GM20000 (cell line): ENCODE measurements at places on chromosomes 3 and 15.

- DNase-seq: no peak
These were observed 2.8 kb downstream of the GOLGA8A start for GRCh38 chr15:34434627-34435305.

DNA sequence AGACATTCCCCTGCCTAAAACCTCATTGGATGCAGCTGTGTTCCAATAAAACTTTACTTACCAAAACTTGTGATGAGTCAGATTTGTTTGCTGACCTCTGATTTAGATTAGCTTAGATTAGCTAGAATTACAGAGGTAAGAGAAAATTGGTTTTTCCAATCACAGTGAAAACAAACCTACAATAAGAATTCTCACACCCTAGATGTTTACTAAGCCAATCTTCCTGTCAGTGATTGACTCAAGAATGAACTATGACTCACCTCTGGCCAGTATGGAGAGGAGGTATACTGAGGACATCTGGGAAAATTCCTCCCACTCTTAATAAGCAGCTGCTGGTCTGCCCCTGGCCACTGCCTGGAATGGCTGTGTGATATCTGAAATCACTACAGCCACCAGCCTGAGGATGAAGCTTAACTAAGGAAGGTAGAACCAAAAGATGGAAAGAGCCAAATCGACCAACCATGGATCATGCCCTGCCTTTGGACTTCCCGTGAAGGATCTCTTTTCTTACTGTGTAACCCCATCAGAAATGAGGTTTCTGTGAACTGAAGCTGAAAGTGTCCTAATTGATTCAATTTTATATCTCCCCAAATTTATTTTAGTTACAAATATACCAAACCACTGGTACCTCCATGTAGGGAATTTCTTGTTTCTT lies 19.0 kb upstream of the GHSR start:
- no peak for DNase-seq

- DNase-seq: no peak
These were observed 394.1 kb downstream of the TUSC7 start for GRCh38 chr3:117103675-117104074.

- DNase-seq: no peak
These were observed 206.9 kb downstream of the KLHL25 start for GRCh38 chr15:85587707-85588411.

- DNase-seq: peak; percentile 40
These were observed 36.1 kb downstream of the BNC1 start for GRCh38 chr15:83248151-83249029.

DNA sequence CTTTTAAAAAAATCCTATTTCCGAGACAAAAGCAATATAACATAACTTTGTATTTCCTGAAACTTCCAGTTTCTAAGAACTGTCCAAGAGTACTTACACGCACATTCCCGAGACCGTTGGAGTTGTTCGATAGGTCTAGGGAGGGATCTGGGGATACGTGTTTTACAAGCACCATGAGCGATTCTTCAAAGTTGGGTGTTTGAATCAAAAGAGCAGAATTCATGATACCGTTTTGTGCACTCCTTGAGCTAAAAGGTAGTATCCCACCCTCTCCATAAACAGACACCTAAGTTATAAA lies 700 bp upstream of the EDEM1 start:
- no peak for DNase-seq

- DNase-seq: no peak
These were observed 27.7 kb downstream of the AQR start for GRCh38 chr15:34941831-34942230.

GRCh38 chr3:55180936-55181535 lies 253.2 kb upstream of the LRTM1 start:
- DNase-seq: peak; percentile 39

GRCh38 chr3:69009559-69010410 lies 3.7 kb downstream of the EOGT start:
- DNase-seq: no peak

GRCh38 chr3:126972866-126973265 lies 10.0 kb upstream of the PLXNA1 start:
- DNase-seq: no peak

DNA sequence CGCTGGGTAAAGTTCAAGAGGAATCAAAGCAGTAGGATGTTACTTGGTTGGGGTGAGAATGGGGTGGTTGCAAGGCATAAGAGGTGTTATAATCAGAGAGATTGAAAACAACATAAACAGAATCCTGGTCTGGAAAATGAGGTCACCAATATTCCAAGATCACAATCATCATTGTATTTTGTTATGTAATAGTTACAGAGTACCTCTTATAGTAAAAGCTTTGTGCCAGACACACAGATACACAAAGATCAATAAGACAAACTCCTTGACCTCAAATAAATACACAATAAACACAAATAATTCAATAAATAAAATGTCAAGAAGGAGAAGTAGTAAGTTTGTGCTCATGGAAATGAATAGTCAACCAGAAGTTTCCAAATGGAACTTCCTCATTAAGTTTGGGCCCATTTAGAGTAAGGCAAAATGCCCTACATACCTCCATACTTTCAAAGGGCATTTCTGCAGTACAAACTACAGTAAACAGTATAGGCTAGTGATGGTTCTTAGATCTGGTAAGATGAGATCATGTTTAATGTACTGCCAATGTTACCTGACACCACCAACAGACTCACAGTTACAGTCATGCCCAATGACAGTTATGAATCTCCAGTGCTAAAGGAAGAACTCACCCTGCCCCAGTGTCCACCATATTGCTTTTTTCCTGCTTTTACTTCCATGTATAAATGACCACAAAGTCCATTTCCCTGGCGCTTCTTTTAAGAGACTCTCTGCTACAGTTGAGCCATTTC lies 93.4 kb downstream of the KCNMB2 start:
- no peak for DNase-seq

DNA sequence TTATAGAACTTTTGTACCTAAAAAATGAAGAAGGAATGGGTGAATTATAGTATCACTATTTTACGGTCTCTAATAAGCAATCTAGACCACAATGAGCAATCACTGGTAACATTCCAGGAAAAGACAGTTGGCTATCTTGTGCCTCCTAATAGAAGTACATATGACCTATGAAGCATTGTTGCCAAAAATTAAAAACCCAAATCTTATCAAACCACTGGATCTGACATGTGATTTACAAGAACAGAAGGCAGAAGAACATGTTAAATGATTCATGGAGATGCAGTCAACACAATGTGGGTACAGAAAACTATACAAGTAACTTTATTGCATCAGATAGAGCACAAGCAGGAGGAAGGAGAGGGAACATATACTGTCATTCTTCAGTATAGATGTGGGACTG lies 14.5 kb upstream of the HYKK start:
- no peak for DNase-seq

DNA sequence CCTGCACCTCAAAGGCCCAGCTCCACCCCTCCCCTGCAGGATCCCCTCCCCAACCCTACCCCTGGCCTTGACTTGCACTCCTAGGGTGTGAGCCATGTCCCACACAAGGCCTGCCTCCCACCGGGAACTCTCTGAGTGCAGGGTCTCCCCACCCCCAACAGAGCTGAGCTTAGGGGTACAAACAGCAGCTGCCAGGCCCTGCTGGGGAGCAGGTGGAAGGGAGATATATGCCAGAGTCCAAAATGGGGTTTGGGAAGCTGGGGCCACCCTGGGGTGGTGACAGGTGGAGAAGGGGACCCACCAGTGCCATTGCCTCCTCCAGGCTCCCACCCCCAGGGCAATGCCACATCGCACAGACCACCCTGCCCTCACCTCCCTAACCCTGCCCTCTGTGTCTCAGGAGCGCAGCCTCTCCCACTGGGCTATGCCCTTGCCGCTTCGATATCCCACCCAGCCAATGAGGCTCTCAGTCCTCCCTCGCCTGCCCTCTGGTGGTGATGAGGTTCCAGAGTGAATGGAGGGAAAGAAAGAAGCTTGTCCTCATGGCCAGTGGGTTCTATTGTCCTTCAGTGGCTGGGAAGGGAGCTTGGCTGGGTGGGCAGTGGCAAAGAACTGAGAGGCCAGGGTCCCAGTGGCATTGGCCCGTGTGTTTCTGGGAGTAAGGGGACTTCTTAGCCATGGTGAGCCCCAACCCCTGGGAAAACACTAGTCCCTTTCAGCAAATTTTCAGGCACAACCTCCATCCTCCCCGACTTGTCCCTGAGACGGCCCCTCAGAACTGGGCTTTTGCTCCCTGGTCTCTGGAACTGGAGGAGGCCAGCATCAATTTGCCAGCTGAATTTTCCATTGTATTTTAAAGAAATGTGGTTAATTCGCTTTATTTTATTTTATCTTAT lies 46.8 kb downstream of the CYP11A1 start:
- DNase-seq: peak; percentile 46

DNA sequence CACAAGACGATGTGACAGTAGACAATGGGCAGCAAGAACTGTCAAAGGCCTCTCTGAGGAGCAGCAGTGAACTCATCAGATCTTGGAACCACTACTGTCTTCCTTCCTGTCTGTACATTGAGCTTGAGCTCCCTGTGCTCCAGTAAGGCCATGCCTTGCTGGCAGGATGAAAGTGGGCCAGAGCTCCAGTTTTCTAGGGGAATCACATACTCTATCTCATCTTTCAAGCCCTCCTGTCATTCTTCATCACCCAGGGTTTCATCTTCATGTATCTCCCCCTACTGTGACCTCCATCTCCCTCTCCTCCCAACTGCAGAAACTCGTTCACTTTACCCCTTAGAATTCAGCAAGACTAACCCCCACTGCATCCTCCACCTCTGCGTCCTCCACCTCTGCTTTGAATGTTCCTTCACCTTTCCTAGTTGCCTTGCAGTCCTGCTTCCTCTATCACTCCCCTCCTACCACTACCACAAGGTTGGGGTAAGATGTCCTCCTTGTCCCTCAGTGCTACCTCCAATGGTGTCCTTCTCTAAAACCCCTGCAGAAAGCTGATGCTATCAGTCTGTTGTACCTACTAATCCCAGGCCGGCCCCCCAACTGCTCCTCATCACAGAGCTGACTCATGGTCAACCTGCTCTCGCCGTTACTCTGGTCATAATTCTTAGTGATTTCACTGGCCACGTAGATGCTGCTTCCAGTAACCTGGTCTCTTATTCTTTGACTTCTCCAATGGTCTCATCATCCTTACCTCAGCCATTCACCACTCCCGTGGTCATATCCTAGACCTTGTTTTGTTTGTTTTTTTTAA lies 22.3 kb downstream of the NKIRAS1 start:
- no peak for DNase-seq

DNA sequence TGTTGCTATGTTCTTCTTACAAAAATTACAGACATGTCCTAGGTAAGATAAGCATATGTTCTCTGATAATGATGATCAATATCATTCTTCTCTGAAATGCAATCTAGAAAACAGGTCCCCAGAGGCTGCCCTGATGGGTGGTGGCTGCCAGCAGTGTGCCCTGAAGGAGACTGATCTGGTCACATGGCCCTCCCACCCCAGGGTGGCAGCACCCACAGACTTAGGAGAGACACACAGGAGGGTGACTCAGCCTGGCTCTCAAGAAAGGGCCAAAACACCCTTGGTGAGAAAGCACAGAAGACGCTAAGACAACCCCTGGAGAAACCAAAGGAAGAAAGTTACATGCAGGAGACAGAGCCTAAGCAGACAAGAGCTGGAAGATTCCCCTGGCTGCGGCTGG lies 203.7 kb downstream of the TJP1 start:
- no peak for DNase-seq

- DNase-seq: no peak
These were observed 23.5 kb downstream of the MAGEF1 start for GRCh38 chr3:184688251-184688881.

- DNase-seq: peak; percentile 64
These were observed 38.8 kb upstream of the CLDN18 start for GRCh38 chr3:137970914-137971831.

DNA sequence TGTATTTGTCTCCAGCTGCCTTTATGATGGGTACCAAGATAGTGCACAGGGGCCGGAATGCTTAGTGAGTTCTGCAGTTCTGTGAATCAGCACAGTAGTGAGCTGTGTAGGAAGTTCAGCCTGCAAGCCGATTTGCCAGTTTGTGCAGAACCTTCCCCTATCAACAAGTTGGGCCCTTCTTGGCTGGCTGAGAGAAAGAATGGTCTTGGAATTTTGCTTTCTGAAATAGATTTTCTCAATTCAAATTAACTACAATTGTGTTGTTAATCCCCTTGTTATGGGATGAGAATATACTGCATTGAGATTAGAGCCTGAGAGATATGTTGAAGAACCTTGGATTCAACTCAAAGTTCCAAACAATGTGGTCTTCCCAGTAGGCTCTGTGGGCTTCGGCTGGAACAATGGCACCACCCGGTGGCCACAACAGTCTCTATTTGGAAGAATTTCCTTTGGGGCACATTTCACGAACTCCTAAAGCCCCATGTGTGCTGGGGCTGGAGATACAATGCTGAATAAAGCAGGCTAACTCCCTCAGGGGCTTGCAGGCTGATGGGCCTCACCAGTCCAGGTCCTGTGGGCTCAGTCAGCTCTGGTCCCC lies 59.1 kb downstream of the TRIM42 start:
- peak; percentile 18 for DNase-seq

DNA sequence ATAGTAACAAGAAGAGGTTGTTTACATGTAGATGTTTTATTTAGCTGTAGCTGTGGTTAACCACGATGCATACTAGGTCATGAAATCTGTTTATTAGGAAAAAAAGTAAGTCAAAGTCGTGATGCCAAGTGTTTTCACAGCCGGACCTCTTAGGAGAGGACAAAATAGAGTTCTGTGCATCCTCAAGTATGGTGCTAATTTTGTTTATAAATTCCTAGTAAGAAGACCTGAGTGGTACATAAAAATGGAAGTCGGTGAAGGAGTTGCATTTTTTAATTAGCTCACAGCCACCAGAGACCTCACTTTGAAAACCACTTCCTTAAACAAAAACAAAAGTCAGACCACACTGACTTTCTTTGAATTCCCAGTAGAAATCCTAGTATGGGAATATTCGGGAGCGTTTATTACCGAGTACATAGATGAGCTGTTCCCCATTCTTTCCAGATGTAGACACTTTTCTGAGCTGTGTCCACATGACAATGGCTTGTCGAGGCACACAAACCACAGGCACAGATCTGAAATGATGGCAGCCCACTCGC lies 143.6 kb upstream of the UBE2E1 start:
- DNase-seq: no peak

GRCh38 chr15:71224024-71224423 lies 108.8 kb downstream of the THSD4 start:
- no peak for DNase-seq

DNA sequence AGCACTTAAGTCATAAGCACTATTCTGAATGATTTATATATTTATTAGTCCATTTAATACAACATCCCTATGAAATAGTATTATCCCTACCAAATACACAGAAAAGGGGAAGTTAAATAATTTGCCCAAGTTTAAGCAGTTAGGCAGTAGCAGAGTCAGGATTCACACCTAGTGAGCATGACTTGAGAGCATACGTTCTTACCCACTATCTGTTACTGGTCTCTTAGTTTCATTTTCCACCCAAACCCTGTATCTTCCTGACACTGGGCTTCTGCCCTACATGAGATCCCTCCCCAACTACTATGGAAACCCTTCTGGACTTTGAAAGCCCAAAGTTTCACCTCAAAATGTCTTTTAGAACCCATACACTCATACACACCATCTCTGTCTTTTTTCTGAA lies 4.4 kb upstream of the ATOSA start:
- peak; percentile 54 for DNase-seq

- no peak for DNase-seq
These were observed 7.3 kb downstream of the ACOX2 start for GRCh38 chr3:58529516-58530353.
